Motor neuron (in vitro differentiated cells): ENCODE measurements at places on chromosomes 12 and 14. TPM values are rescaled to one million over a fixed set of nuclear protein-coding genes. Genes with fewer than 3 reads are reported as not detected.
A peak's percentile ranks its signal among the peaks of the same experiment; 100 is the strongest.

DNA sequence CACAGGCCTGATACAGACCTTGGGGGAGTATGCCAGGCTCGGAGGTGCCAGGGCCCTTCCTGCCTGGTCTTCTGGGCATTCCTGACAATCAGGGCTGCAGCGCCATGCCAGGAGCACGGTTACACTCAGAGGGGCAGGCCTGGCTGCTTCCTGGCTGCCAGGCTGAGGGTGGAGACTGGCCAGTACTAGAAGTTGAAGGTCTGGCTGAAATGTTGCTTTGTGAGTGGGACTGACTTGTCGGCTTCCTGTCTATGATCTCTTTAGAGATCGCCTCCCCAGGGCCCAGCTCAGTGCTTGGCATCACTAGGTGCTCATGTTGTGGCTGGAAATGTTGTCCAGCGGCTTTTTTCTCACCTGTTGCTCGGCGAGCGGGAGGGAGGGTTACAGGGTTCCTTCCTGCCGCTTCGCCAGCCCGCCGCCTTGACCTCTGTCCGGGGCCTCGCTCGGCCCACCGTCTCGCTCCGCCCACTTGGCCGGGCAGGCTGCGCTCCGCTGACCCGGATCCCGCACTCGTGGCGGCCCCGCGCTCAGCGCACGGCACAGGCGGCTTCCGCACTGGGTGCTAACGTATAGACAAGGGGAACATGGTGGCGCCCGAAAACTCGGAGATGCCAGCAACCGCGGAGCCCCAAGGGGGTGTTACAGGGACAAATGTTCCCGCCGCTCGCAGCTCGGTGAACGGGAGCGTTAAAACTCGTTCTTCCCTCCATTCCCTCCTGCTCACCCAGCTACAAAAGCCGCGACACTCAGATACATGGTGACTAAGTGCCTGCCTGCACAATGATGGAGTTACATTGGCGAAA, 32.6 kb downstream of the PAPLN start:
- ATAC-seq, result no peak

- no peak for ATAC-seq
Measured at GRCh38 chr12:81080431-81080983, 2.6 kb downstream of the ACSS3 start.

- ATAC-seq, result peak; percentile 31
Measured at GRCh38 chr14:100980823-100981222, 77.3 kb upstream of the RTL1 start.

- ATAC-seq, result no peak
Measured at GRCh38 chr12:59578254-59578653, 17.6 kb upstream of the SLC16A7 start.

- no peak for ATAC-seq
Measured at GRCh38 chr14:71206123-71206522, 298.9 kb downstream of the PCNX1 start.

DNA sequence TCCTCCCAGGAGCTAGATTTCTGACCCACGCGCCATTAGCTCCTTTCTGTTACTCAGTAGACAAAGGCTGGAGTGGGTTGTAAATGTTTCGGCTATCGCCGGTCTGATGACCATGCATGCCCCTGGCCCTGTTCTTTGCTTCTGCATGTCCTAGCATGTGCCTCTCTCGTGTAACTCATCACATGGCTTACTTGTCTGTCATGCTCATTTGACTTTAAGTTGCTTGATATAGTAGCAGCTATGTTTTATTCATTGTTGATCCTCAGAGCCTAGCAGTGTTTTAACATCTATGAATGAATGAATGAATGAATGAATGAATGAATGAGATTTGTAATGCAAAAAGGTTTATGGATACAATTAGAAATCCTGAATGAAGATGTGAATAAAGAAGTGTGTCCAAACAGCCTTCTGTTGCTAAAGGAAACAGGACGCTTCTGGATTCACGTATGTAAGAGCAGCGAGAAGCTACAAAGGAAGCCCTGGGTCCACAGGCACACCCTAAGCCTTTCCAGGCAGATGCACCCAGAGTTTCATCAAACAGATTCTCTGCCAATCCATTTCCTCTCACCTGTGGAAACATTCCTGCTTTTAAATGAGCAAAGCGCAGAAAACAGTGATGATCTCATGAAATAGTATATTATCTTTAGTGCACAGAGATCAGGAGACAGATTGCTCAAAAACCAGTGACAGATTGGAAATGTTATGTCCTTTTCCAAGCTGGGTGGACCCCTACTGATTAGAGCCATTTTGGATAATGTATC, 3.4 kb downstream of the GSG1 start:
- no peak for ATAC-seq

- ATAC-seq, result peak; percentile 54
Measured at GRCh38 chr14:23071921-23072539, 14.7 kb upstream of the CDH24 start.

GRCh38 chr14:96811265-96811664, 14.1 kb downstream of the VRK1 start:
- ATAC-seq, result no peak

DNA sequence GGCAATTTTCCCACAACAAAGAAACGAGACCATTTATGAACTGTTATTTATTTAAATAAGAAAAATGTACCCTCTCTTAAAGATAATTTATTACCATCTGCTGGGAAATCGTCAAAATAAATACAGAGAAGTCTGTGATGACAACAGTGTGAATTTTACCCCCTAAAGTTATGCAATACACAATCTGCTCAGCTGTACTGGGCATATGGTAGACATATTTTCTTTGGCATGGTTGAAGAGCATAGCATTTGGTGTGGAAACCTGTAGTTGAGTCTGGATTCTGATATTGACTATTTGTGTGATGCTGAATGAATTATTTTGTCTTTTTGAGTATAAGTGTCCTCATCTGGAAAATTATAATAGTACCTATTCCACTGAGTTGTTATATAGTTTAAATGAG, 60.0 kb downstream of the CFAP54 start:
- no peak for ATAC-seq

DNA sequence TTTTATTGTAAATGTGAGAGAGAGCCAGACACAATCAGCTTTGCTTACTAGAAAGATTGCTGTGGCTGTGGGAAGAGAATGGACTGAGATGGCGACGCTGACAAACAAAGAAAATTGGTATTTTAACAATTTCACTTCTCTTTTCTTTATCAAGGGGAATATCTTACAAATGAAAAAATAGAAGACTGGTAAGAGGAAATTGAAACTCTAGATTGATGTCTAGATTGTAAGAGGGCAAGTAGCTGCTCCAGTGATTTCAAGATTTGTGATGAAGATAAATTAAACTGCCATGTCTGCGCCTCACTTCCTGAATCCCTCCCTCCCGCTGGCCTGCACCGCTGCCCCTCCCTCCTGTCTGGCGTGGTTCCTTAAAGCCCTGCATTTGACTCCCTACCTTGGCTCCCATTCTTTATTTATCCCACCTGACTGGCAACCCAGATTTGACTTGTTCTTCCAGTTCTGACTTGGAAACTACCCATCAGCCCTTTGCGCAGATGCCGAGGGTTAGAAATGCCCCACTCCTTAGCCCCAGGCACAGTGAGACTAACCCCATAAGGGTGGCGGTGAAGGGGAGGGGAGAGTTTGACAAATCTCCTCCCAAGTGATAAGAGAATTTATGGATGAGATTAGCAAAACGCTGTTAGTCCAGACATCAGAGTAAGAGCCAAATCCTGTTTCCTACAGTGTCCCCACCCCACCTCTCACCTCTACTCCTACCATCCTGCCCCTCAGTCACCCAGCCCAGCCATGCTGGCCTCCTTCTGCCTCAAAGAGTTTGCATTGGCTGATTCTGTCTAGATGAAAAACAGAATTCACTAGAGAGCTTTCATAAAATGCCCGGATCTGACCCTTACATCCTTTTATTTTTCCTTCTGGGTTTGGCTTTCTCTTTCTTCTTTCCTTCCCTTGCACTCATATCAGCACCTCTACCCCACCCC, 125.3 kb upstream of the ATF7IP start:
- ATAC-seq, result no peak

DNA sequence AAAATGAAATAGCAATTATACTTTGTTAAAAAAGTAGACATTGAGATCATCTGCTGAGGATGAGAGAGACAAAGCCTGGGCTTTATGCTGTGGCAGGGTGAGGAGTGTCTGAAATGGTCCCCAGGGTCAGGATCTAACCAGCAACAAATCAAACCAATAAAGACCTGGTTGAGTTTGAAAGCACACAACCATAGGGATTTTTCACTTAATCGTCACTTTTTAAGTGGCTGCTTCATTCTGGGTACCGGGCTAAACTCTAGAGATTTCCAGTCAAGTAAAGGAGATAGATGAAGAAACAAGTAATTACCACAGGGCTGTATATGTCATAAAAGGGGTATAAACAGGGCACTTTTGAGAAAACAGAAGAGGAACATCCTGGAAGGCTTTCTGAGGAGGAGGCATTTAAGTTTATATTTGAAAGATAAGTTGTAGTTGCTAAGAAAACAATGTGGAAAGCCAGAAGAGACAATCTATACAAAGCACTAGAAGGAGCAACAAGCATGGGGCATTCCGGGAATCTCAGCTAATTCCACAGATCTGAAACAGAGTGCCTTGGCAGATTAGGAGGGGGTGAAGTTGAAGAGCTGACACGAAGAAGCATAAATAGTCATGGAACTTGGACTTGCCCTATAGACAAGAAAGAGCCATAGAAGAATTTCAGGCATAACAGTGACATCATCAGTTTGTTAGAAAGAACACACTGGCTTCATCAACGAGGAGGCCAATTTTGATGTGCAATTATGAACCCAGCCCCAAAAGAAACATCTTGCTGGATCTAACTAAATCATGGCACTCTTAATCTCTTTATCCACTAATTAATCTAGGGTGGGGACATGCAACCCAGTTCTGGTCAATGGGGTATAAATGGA, 46.9 kb upstream of the FRS2 start:
- ATAC-seq, result no peak

DNA sequence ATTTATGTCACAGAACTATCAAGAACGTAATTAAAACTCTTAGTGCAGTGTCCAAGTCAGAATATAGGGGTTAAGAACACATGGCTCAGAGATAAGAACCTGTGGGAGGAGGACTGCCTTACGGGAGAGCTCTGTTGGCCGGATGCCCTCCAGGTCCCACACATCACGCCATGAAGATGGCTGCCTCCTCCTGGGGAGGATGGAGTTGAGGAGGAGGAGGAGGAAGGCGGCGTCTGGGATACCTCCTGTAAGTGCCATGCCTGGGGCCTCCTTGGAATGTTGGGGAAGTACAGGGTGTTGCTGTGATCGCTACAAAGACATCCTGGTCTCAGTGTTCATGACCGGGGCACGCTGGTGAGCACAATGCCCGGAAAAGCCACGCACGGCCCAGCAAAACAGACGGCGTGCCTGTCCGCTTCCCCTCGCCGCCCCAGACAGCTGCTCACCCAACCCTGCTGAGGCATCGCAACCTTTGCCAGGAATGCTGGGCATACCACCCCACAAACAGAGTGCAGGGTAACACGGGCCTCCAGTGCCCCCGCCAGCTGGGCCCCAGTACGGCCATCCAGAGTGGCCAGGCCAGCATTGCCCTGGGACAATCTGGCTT, 28.7 kb upstream of the CD9 start:
- no peak for ATAC-seq

GRCh38 chr14:101198398-101199027, 295.0 kb upstream of the RTL1 start:
- ATAC-seq, result no peak

GRCh38 chr14:96953087-96953874, 156.1 kb downstream of the VRK1 start:
- ATAC-seq, result peak; percentile 70

DNA sequence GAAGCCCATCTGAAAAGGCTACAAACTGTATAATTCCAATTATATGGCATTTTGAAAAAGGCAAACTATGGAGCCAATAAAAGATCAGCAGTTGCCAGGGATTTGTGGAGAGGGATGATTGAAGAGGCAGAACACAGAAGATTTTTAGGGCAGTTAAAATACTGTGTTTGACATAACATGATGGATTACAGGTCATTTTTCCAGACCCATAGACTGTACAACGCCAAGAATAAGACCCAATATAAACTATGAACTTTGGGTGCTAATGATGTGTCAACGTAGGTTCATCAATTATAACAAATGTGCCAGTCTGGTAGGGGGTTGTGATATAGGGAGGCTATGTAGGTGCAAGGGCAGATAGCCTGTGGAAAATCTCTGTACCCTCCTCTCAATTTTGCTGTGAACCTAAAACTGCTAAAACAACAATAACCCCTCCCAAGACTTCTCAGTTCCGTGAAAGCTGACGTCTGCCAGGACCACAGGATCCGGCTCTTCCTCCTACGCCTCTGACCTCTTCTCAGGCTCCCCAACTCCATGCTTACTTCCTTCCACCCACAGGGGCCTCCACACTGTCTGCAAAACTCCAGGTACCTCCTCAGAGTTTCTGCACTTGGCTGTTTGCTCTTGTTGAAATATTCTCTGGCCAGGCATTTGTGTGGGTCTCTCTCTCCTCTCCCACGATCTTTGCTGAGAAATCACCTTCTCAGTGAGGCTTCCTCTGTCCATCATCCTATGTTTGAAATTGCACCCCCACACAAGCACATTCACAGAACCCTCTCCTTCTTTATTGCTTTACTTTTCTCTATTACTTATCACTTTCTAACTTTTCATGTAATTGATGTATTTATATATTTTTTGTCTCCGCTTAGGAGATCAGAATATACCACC, 131.4 kb downstream of the BBS10 start:
- no peak for ATAC-seq

DNA sequence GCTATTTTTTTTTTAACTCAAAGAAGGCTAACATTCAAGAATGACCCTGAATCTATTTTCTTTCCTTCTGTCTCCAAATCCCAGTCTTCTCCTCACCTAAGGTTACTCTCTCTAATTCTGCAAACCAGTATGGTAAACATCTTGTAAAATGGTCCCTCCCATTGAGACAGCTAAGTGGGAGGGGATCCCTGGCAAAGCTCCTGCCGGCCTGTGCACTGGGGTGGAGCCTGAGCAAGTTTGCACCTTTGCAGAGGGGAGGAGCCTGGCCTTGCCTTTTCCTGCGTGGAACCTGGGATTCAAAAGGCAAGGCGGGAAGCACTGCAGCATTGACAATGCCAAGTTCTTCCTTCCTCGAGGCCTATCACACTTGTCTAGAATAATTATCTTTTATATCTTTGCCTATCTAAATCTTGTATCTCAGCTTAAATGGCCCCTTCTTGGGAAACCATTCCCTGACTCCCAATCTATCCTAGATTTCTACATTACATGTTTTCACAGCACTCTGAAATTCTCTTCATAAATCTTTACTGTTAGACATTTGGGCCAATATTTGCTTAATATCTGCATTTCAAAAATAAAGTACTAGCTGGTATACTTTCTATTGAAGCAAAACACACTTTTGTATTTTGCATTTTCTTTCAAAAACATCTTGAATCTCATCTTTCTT, 83.0 kb downstream of the EPS8 start:
- no peak for ATAC-seq

GRCh38 chr14:68784978-68785533, 7.8 kb downstream of the ZFP36L1 start:
- ATAC-seq, result no peak

GRCh38 chr14:64654246-64654900, 49.9 kb upstream of the PLEKHG3 start:
- ATAC-seq, result no peak

- ATAC-seq, result no peak
Measured at GRCh38 chr12:65364046-65364445, 85.6 kb downstream of the MSRB3 start.

The ZNF385A gene
- 3.8 and 5.4 TPM in 2 replicates for total RNA-seq

The TGFB3 gene
- 3.6 and 4.2 TPM in 2 replicates for total RNA-seq

The AMN gene
- total RNA-seq, result 0.22 and 0.44 TPM in 2 replicates

The ADAMTS20 gene
- total RNA-seq, result not detected in 2 replicates

The DPPA3 gene
- total RNA-seq, result not detected in 2 replicates

The APEX1 gene
- total RNA-seq, result 266 and 325 TPM in 2 replicates

The CMKLR1 gene
- 12.6 and 13.0 TPM in 2 replicates for total RNA-seq

The DHRS2 gene
- 0.76 and 0.94 TPM in 2 replicates for total RNA-seq
